Smooth muscle cell of bladder (primary cell): ENCODE measurements at places on chromosomes 13 and 19. TPM values are rescaled to one million over a fixed set of nuclear protein-coding genes. Genes with fewer than 3 reads are reported as not detected.

The PLA2G4C gene
- total RNA-seq = 11.8 and 12.9 TPM in 2 replicates

The GPR4 gene
- not detected in 2 replicates for total RNA-seq

The TEX101 gene
- total RNA-seq = not detected in 2 replicates

The ZNF563 gene
- 3.7 and 5.2 TPM in 2 replicates for total RNA-seq

The STOML3 gene
- total RNA-seq = not detected in 2 replicates

The IGFL1 gene
- not detected in 2 replicates for total RNA-seq

The LILRA1 gene
- not detected in 2 replicates for total RNA-seq

The ALG5 gene
- total RNA-seq = 44.5 and 48.2 TPM in 2 replicates

The GJB2 gene
- under 0.01 and 0.14 TPM in 2 replicates for total RNA-seq

The SSC5D gene
- total RNA-seq = 5.4 and 18.1 TPM in 2 replicates

The HPN gene
- under 0.01 and 0.18 TPM in 2 replicates for total RNA-seq

The CYP4F12 gene
- 0.18 TPM in 1 of 2 replicates, not detected in the other for total RNA-seq

The EPS8L1 gene
- 0.09 and 0.85 TPM in 2 replicates for total RNA-seq

The KLK2 gene
- total RNA-seq = not detected in 2 replicates

The DNAJC15 gene
- 16.1 and 17.1 TPM in 2 replicates for total RNA-seq

The LILRA5 gene
- total RNA-seq = not detected in 2 replicates

The MAMSTR gene
- 0.28 TPM in 2 replicates for total RNA-seq

The ZGLP1 gene
- total RNA-seq = 0.28 and 0.37 TPM in 2 replicates

The SULT2A1 gene
- 0.09 TPM in 1 of 2 replicates, not detected in the other for total RNA-seq

The SERPINE3 gene
- total RNA-seq = not detected in 2 replicates

The SELENOV gene
- total RNA-seq = not detected in 2 replicates

The VSIG10L gene
- total RNA-seq = 0.14 and 0.28 TPM in 2 replicates

The POGLUT2 gene
- total RNA-seq = 12.2 and 19.9 TPM in 2 replicates

The ZNF534 gene
- total RNA-seq = not detected in 2 replicates

The ATP7B gene
- total RNA-seq = 1.1 and 2.3 TPM in 2 replicates

The CYP4F8 gene
- 0.14 TPM in 1 of 2 replicates, not detected in the other for total RNA-seq

The SLC10A2 gene
- total RNA-seq = not detected in 2 replicates

The ERICH6B gene
- total RNA-seq = not detected in 2 replicates

The NKPD1 gene
- 0.14 and 0.18 TPM in 2 replicates for total RNA-seq

The CFD gene
- total RNA-seq = 61.8 and 93.7 TPM in 2 replicates

The MAP4K1 gene
- total RNA-seq = under 0.01 and 0.37 TPM in 2 replicates

The IRS2 gene
- total RNA-seq = 2.0 and 3.0 TPM in 2 replicates

The ZNF578 gene
- 3.1 and 3.4 TPM in 2 replicates for total RNA-seq

The ZNF320 gene
- total RNA-seq = 8.1 and 10.1 TPM in 2 replicates

The CDC42EP5 gene
- total RNA-seq = 12.4 and 16.1 TPM in 2 replicates

The SLC6A16 gene
- 0.09 TPM in 1 of 2 replicates, not detected in the other for total RNA-seq

The FAM83E gene
- total RNA-seq = 0.28 and 0.46 TPM in 2 replicates

The GPR12 gene
- total RNA-seq = not detected in 2 replicates

The CD37 gene
- total RNA-seq = not detected in 2 replicates

The ZNF439 gene
- total RNA-seq = 5.8 and 6.0 TPM in 2 replicates
